MM.1S (cell line): ENCODE measurements at places on chromosomes 6 and 20.

- no peak for DNase-seq
Observed at GRCh38 chr20:63700199-63701050, 4.0 kb downstream of the TNFRSF6B start.

- DNase-seq: no peak
Observed at GRCh38 chr20:34988191-34988540, 32.5 kb downstream of the MYH7B start.

- DNase-seq: peak; percentile 31
Observed at GRCh38 chr6:36387440-36388303, at the start of gene ETV7. TSS of gene ETV7 (minus strand) at chr6:36387669. CDS start at chr6:36387541, 128 bp downstream.

DNA sequence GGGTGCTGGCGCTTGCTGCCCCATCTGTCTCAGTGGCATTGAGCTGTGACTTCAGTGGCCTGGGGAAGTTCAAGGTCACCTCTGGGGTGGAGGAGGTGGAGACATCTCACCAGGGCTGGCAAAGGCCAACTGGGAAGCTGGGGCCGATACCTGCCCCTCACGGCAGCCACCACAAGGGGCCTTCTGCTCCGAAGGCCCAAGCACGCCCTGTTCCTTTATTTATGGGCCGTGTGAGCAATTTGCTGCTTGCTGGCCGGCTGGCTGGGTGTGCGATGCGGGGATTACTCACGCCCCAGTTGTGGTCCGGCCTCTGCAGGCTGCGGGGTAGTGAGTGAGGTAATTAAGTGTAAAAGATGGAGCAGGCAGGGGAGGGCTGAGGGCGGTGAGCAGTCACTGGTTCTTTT lies 13.2 kb upstream of the SCRT2 start:
- no peak for DNase-seq

DNA sequence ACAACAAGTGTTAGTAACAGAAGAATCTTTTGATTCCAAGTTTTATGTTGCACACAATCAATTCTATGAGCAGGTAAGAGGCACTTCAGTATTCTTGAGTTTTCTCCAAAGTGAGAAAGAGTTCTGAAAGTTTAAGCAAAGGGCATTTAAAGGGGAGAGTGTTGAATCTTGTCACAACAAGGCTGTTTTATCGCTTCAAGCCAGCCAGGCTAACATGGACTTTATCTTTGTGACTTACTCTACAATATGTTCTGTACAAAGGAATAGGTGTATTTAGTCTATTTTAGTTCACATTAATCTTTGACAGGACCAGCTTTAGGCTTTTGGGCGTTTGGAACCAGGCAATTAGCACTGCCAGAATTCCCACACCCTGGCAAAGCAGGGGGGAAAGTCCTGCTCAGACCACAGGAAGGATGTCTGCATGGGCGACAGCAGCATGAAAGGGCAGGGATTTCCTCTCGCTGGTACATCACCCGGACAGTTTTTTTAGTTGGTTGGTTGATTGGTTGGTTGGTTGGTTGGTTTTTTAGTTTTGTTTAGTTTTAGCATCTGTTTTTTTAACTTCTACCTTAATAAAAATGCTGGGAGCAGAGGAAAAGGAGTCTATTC lies 395.4 kb upstream of the SOX4 start:
- DNase-seq: no peak

- DNase-seq: no peak
Observed at GRCh38 chr6:160583794-160584193, 80.3 kb downstream of the LPA start.

GRCh38 chr6:166434336-166434735 lies 51.6 kb upstream of the MPC1 start:
- DNase-seq: no peak

GRCh38 chr6:115972679-115973078 lies 88.0 kb downstream of the FRK start:
- DNase-seq: no peak

- DNase-seq: no peak
Observed at GRCh38 chr6:75331151-75331550, 46.6 kb upstream of the TMEM30A start.

- DNase-seq: peak; percentile 62
Observed at GRCh38 chr6:26534681-26535465, 3.3 kb upstream of the HMGN4 start.

- no peak for DNase-seq
Observed at GRCh38 chr6:137261761-137262160, 42.6 kb upstream of the IFNGR1 start.

- no peak for DNase-seq
Observed at GRCh38 chr6:52603000-52603795, 26.3 kb upstream of the TRAM2 start.

DNA sequence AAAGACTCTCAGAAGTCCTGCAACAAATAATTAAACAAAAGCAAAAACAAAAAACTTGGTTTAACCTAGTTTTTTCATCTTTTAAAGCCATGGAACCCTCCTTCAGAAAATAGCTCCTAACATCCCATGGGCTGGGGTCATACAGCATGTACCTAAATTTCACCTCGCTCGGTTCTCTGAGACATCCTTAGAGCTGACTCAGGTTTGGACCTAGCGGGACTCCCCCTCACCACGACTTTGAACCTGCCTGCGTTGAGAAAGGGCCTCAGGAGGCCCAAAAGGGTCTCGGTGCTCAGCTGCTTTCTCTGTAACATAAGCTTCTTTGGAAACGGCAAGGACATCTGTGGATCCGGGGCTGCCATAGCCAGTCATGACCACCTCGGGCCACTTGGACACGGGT lies 112.8 kb downstream of the NFATC2 start:
- no peak for DNase-seq

DNA sequence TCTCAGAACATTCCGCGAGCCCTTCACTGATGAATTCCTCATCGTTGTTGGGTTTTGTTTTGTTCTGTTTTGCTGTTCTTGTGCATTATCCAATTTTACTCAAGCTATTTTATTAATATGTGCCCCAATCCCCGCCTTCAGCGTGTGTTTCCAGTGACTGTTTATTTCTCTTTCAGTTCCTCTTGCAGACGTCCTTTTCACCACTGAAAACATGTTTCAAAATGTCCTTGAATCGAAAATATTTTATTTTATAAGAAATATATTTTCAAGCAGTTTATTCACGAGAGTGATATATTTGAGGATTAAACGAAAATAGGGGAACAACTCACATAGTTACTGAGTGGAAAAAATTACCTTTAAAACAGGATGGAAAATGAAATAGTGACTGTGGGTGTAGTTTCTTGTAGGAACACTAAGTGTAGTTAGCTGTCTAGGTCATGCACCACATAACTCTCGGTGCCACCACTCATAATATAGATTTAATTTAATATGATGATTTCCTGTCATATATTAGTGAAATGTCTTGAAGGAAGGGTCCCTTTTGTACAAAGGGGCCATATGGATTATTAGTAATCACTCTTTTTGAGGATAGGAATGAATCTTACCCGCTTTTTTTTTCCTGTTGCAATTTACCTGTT lies 45.3 kb upstream of the HDDC2 start:
- peak; percentile 49 for DNase-seq

DNA sequence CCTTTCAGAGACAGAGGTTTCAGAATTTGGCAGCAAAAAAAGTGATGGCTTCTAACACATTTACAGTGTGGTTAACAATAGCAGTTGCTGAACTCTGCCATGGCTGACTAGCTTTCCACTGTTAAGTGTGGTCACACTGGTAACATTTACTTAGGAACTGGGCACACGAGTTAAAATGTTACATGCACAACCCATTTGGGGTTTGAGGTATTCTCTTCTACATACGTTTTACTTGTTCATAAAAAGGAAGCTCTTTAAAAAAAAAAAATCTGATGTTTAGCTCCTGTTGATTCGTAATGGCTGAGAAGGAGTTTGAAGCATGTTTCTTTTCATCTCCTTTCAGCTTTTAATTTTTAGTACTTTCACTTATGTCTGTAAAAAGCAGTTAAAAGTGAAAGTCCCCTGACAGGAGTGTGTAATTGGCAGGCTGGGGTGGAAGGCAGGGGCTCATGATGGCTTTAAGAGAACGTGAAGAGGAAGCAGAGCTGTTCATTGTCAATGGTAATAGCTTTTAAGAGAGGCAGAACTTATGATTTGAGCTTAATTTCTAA lies 245.9 kb downstream of the FARS2 start:
- no peak for DNase-seq

GRCh38 chr6:167779993-167780655 lies 46.6 kb upstream of the AFDN start:
- DNase-seq: no peak

GRCh38 chr6:122461885-122462284 lies 9.7 kb downstream of the SERINC1 start:
- DNase-seq: no peak

GRCh38 chr6:19160081-19160730 lies 677.0 kb upstream of the ID4 start:
- no peak for DNase-seq

DNA sequence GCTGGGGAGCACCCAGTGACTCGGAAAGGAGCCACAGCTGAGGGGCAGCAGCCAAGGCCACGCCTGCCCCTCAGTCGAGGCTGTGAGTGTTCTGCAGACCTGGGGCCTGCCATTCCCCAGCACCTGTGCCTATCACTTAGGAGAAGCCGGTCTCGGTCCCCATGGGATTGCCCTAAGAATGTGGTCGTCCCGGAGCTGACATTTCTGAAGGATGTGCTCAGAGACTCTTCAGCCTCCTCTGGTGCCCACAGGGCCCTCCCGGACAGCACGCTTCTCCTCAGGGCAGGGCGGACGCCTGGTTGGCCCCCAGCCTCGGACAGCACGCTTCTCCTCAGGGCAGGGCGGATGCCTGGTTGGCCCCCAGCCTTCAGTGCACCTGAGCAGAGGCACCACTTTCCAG lies 223.9 kb downstream of the ERMARD start:
- DNase-seq: no peak

GRCh38 chr6:148021699-148022098 lies 320.9 kb upstream of the SASH1 start:
- no peak for DNase-seq

- DNase-seq: no peak
Observed at GRCh38 chr20:13947719-13948118, 42.7 kb downstream of the SEL1L2 start.

DNA sequence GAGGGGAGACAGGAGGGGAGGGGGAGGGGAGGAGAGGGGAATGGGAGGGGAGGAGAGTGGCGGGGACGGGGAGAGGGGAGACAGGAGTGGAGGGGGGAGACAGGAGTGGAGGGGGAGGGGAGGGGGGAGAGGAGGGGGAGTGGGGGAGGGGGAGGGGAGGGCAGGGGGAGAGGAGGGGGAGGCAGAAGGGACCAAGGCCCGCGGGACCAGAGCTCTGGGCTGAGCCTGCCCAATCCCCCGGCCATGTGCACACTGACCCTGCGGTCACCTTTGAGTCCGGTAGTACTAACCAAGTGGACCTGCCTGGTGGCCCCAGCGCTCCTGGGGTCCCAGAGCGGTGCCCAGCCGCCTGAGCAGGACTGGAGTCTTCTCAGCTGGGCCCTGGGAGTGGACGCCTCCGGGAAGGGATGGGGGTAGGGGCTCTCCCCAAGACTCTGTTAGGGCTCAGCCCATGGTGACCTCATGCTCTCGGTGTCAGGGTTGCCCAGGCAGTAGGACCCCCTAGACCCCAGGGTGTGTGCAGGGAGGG lies 471 bp upstream of the KCNQ2 start:
- no peak for DNase-seq

- no peak for DNase-seq
Observed at GRCh38 chr6:82080767-82081166, 166.8 kb downstream of the IBTK start.

DNA sequence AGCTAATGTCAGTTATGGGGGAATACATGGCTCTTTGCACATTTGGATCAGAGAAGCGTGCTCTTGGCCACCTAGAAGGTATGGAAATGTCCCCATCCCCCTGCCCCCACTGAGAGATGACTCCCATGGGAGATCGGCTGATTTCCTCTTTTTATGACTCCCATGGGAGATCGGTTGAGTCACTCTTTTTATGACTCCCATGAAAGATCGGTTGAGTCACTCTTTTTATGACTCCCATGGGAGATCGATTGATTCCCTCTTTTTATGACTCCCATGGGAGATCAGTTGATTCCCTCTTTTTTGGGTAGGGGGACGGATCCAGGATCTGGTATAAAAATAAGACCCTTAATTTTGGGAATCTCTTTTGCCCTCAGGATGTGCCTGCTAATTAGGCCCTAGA lies 10.3 kb upstream of the TAAR9 start:
- no peak for DNase-seq

DNA sequence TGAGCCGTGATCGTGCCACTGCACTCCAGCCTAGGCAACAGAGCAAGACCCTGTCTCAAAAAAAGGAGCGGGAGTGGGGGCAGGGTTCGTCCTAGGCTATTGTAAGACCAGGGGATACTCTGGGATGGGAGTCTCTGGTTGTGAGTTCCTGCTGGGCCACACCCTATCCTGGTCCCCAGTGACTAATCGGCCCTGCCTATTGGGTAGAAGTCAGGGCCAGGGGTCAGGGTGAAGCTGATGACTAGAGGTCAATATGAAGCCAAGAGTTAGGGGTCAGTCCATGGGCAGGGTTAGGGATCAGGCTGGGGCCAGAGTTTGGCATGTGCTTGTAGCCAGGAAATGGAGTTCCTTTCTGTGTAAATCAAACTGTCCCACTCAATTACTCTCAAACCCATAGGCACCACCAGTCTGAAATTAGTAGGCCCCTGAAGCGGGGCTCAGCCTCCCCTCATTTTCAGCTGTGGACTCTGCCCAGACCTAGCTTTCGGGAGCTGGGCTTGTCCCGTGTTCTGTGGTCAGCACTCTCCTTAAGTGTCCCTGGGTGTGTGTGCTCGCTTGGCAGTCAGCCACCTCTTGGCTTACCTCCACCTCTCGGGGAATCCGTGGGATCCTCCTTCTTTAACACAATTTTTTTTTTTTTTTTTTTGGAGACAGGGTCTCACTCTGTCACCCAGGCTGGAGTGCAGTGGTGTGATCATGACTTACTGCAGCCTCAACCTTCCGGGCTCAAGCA lies 1.8 kb downstream of the HSPA12B start:
- DNase-seq: no peak

GRCh38 chr6:159067334-159067733 lies 22.5 kb upstream of the TAGAP start:
- DNase-seq: no peak

DNA sequence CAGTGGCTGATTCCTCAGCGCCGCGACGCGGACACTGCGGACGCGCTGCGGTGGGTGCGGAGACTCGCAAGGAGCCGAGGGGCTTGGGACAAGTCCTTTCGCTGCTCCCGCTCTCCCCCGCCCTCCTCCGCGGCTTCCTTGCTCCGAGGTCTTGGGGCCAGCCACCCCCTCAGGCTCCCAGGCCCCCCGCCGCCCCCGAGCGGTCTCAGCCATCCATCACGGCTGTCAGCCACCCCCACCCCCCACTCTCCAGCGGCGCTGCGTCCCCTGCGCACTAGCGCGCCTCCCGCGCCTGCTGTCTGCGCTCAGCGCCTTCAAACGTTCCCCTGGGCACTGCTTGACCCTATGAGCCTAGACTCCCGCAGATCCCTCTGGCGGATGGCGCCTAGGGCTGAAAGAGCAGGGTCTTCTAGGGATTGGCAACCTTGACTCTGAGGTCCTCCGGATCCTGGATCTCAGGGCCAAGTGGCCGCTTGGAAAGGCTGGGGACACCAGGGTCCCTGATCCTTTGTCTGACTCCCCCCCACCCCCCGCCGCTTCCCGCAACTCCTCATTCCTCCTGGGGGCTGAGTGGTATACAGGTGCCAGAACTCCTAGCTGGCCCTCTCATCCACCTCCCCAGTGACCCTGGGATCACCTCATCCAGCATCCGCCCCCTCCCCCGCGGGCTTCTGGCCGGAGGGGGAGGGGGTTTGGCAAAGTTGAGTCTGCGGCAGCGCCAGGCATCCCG lies 1.4 kb downstream of the SLC12A5 start:
- no peak for DNase-seq
